ENCODE measurements at places on chromosomes 5 and 9.

- DNase-seq, result no peak
Observed at GRCh38 chr9:131618071-131618479, 72.8 kb downstream of the PRRT1B start.

- DNase-seq, result no peak
Observed at GRCh38 chr9:93009337-93010015, 49.0 kb upstream of the SUSD3 start.

- no peak for DNase-seq
Observed at GRCh38 chr5:82341325-82341724, 63.2 kb upstream of the RPS23 start.

GRCh38 chr5:61055434-61056006 lies 106.7 kb downstream of the SMIM15 start:
- peak; percentile 44 for DNase-seq

- no peak for DNase-seq
Observed at GRCh38 chr5:158436271-158437065, 577.5 kb upstream of the CLINT1 start.

DNA sequence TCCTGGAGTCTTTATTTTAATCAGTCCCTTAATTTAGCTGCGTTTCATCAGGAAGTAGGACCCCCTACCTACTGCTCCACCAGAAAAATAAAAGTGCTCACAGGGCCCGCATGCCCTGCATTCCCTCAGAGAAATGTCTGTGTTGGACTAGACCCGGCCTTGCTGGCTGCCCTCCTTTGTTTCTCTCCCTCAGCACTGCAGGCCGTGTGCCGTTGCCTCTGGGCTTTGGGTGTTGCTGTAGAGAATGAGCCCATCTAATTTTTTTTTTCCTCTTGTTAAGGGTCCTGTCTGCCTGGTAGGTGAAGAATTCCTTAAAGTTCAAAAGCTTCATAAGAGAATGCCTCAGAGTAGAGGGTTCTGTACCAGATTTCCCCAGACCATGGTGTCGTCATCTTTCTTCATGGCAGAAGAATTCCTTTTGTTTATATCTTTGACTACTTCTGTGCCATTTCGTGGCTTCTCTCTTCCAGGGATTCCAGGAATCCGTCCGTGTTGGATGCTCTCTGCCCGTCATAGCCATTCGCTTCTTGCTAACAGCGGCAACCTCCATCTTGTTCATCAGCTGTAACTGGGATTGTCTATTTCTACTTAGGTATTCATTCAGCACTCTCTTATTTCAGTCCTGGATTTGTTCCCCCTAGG lies 49.8 kb upstream of the ANGPTL2 start:
- DNase-seq, result no peak

- DNase-seq, result no peak
Observed at GRCh38 chr5:133679534-133679933, 67.2 kb upstream of the FSTL4 start.

DNA sequence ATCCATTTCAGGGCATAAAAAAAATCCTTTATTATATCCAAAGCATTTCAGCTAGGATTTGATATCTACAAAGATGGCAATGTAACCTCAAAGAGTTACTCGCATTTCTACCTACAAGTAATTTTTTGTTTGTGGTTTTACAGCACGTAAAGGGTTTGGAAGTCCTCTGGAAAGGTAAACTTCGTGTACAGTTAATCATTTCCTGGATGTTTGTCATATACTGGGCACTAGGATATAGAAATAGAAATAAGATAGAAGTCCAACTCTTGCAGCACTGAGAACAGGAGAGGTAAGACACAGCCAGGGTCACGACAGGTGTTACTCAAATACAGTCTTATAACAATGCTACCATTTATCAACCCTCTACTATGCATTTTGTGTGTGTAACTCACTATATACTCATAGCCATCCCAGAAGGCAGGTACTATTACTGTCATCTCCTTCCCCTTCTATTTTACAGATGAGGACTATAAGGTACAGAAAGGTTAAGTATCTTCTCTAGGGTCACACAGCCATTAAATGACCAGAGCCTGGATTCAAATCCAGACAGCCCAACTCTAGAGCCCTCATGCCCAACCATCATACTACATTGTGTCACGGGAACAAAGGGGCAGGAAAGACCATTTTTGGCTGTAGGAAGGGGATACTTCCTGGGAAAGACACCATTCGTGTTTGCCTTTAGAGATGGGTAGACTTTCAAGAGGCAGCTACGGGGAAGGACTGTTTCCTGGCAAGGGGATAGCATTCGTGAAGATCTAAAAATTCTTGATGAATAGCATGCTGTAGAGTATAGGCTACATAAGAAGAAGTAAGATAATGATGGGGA lies 19.0 kb downstream of the NDUFA8 start:
- DNase-seq, result no peak

GRCh38 chr5:174459071-174459702 lies 265.2 kb upstream of the MSX2 start:
- DNase-seq, result no peak

- DNase-seq, result no peak
Observed at GRCh38 chr9:22657713-22658112, 211.1 kb downstream of the DMRTA1 start.

GRCh38 chr5:181203093-181203711 lies 1.8 kb downstream of the TRIM7 start:
- no peak for DNase-seq
